ENCODE measurements at places on chromosomes 13 and 19.

DNA sequence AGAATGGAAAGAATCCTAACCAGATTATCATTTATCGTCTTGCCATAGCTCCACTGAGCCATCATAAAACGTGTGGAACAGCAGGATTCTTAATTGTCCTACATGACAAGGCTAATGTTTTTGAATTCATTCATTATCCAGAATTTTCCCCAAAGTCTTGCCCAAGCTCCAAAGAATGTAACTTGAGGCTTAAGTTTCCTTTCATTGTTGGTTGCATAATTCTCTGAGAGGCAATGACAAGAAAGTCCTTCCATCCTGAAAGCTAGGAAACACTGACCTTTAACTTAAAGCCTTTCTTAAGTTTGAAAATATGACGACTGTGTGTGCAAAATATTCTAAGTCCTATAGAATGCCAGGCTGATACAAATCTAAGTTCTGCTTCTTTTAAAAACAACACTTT, 546.1 kb downstream of the SUCLA2 start:
- DNase-seq, result no peak

DNA sequence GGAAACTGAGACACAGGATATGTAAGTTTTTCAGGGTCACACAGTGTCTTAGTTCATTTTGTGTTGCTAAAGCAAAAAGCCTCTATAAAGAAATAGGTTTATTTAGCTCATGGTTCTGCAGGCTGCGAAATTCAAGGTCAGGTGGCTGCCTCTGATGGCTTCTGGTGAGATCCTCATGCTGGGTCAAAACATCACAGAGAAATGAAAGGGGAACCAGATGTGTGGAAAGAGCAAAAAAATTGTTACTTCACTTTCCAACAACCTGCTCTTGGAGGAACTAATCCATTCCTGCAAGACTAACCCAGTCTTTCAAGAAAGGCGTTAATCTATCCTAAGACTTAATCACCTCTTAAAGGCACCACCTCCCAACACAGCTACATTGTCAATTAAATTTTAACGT, 64.2 kb upstream of the UBL3 start:
- DNase-seq, result no peak

GRCh38 chr19:49544154-49544553, 16.4 kb downstream of the RCN3 start:
- no peak for DNase-seq

GRCh38 chr13:27660511-27660910, 38.8 kb downstream of the POLR1D start:
- DNase-seq, result no peak

DNA sequence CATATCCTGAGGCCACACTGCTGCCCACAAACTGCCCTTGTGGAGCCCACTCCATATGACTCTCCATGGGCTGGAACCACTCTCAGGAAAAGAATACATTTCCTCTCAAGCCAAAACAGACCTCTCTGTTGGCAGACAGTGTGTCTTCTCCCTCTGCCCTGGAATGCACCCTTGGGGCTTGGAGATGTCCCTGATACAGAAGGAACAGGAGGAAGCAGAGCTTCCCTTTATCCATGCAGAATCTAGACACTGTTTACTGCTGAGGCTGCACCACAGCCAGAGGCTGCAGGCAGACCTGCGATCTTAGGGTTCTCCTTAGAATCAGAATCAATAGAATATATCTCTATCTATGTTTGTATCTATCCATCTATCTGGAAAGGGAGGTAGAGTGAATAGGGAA, 26.8 kb upstream of the CYP4F8 start:
- DNase-seq, result no peak

GRCh38 chr19:2560369-2560768, 84.4 kb downstream of the GADD45B start:
- no peak for DNase-seq

GRCh38 chr13:77034881-77035280, 7.9 kb upstream of the FBXL3 start:
- DNase-seq, result no peak

DNA sequence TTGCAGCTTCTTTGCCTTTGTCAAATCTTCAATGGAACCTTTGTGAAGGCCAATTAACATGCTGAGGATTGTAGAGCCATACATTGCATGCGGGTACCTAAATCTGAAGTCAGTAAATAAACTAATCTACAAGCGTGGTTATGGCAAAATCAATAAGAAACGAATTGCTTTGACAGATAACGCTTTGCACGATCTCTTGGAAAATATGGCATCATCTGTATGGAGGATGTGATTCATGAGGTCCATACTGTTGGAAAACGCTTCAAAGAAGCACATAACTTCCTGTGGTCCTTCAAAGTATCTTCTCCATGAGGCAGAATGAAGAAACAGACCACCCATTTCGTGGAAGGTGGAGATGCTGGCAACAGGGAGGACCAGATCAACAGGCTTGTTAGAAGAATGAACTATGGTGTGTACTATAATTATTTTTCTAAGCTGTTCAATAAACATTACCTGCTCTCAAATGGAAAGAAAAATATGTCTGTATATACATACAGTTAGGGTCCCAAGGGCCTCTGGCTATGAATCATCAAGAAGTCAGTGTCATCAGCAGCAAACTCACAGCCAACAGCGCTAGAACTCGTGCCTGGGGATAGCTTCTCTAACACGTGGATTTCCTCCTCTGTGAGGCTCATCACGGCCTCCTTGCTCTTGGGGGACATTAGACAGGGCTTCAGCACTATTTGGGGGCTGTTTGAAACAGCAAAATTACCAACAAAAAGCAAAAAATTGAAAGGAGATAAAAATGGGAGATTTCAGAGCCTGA, 2.9 kb upstream of the CD70 start:
- no peak for DNase-seq

GRCh38 chr13:48615049-48615448, 38.7 kb upstream of the CYSLTR2 start:
- DNase-seq, result no peak

DNA sequence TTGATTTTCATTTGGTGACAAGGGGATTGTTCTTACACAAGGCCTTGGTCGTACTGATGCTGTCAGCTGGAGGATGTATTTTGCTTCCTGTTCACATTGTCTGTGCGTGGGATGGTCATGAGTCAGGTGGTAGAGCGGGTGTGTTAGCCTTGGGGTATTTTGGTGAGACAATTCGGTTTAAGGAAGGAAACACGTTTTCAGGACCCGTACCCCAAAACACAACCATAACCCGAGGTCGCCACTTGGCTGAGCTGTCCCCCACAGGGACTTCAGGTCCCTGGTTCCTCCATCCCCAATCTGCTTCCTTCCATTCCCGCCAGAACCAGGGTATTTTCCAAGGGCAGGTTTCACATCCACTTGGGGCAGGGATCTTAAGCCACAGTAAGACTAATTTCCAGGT, 15.0 kb downstream of the MYO9B start:
- DNase-seq, result no peak

- DNase-seq, result no peak
Observed at GRCh38 chr19:52889931-52890330, 7.5 kb downstream of the ZNF320 start.

GRCh38 chr19:23528376-23528775, 133.1 kb upstream of the ZNF91 start:
- DNase-seq, result no peak

DNA sequence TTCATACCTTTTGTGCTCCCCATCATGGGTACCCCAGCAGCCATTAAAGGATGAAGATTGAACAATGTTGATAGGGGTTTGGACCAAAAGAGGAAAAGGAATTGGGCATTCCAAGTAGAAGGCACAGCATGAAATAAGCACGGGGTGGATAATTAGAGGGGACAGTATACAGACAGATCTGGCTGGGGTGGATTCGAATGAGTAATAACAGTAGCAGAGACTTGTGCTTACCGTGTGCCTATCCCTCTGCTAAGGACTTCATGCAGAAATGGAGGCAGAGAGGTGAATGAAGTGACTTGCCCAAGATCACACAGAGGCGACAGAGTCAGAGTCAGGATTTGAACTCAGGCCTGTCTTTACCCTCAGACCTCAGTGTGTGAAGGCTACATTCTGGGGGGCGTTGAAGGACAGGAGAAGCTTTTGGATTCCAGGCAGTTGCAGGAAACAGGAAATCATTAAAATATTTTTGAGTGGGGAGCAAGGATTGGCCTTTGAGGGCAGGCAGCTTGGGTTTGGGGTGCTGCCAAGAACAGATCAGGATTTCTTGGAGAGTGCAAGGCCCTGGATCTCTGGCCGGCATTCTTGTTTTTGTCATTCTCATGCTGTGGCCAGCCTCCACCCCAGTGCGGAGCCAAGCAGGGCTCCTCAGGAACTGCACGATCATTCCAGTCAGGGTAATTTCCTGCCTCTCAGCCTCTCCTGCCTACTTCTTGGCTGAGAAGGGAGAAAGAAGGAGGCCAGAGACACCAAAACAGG, 18.7 kb downstream of the PAF1 start:
- DNase-seq, result no peak

DNA sequence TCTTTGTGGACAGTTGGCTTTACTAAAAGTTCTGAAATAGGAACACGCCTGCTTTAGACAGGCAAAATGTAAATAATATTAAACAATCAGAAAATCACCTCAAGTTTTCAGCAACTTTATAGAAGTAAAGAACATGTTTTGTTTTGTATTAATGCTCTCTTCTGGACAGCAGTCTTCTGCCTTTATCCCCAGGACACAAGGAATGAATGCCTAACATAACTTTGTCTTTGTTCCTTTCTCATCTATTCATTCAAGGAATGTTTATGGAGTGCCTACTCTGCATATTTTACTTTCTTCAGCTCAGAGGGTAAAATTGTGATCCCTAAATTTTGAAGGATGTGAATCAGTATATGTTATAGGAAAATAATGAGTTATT, 325.4 kb downstream of the FOXO1 start:
- no peak for DNase-seq

DNA sequence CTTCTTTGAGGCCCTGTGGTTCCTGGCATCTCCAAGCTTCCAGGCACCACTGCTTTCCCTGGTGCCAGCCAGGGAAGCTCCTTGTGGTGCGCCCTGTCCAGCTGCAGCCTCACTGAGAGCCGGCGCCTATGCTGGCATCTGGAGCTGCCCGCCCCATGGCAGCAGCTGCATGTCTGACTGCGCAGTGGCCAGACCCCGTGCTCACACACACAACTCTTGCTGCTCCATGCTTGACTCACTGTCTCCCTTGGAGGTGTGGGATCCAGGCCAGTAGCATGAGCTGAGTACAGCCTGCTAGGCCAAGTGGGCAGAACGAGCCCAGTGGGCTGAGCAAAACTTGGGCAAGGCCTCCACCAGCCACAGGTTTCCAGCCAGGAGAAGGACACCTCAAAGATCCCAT, 11.5 kb upstream of the SUPT20H start:
- no peak for DNase-seq

DNA sequence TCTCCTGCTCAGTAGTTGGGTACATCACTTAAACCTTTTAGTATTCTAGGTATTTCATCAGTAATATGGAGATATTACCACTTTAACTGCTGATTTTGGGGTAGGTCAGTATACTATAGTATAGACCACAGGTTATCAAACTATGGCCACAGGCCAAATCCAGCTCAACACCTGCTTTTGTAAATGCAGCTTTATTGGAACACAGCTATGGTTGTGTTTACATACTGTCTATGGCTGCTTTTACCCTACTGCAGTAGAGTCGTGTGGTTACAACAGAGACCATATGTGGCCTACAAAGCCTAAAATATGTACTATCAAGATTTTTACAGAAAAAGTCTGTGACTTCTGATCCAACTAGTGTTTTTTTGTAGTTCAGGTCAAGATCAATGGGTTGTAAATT, 10.3 kb downstream of the COG6 start:
- no peak for DNase-seq

- DNase-seq, result no peak
Observed at GRCh38 chr19:1057176-1057855, 9.7 kb upstream of the ARHGAP45 start.

DNA sequence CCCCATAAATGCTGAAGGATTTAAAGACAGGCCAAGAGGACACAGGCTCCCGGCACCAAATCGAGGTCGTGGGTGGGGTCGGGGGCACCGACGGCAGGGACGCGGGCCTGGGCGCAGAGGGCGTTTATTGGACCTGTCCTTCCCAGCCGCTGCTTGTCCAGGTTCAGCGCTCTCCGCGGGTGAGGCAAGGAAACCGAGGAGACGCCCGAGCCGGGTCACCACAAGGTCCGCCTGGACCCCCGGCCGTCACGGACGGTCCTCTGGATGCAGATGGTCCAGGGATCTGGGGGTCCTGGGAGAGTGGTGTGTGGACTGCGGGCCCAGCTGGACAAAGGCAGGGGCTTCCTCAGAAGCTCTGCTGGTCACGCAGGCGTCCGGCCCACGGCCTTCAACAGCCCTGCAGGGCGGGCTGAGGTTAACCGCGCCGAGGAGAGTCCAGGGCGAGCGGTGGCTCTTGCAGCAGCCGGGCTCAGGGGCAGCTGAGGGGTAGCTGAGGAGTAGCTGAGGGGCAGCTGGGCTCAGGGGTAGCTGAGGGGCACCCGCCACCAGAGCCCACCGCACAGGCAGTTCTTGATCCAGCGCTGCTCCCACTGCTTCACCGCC, 8.5 kb downstream of the CFD start:
- no peak for DNase-seq

DNA sequence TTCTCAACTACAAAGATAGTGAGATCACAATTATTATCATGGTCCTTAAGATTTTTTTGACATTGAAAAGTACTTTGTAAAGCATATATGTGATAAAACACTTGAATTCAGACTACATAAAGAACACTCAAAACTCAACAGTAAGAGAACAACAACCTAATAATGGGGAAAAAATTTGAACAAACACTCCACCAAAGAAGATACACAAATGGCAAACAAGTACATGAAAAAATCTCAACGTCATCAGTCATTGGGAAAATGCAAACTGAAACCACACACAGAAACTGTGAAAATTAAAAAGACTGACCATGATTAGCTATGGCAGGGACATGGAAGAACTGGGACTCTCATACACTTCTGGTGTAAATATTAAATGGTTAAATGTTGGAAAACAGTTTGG, 70.9 kb downstream of the SPRYD7 start:
- no peak for DNase-seq

- no peak for DNase-seq
Observed at GRCh38 chr13:44903574-44903985, 85.7 kb downstream of the NUFIP1 start.
